ENCODE measurements at places on chromosomes 7 and 10.
A peak's percentile ranks its signal among the peaks of the same experiment; 100 is the strongest.

DNA sequence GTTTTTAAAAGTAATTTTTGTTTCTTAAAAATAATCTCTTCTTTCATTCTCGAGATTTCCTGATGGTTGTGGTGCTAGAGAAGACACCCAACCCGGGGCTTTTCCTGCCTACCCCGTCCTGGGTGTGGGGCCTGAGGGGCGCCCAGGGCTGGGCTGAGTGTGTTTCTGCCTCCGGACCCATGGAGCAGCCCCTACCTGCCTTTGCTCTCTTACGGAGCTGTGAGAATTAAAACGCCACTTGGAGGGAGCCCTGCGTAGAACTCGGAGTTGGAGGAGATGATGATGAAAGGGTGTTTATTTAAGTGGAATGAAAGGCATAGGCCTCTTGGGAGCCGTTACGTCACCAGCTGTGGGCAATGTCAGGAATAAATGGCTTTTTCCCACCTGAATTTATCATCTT, 261.8 kb upstream of the SHH start:
- no peak for DNase-seq

DNA sequence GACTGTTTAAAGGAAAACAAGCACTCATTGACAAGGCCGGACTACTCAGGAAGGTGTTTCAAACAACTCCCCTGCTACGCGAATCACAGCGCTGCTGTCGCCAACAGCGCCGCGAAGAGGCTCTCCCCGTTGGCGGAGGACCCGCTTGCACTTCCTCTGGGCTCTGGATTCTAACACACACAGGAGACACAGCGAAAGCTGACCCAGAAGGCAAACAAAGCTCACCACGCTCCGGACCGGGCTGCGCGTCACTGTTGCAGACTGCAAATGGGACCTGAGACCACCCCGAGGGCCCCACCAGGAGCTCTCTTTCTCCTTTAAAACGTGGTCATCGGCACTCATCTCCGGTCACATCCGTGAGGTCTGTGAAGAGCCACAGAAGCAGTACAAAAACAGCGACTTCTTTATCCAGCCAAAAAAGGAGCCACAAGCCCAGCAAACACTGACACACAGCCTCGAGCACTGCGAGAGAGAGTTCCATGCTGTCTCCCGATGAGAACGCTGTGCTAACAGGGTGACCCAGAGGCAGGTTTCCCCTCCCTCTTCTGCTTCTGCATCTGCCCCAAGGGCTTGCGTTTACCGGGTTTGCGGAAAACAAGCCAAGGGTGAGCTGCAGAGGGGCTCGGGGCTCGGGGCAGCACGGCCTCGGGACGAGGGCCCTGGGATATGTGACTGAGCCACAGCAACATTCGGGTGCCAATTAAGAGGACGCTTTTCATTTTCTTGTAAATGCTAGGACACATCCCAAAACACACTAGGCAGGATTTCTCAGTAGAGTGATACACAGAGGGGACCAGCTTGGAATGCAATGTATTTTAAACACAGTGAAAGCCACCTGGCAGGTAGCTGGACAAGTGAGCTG, 41.3 kb downstream of the AMZ1 start:
- DNase-seq: no peak

DNA sequence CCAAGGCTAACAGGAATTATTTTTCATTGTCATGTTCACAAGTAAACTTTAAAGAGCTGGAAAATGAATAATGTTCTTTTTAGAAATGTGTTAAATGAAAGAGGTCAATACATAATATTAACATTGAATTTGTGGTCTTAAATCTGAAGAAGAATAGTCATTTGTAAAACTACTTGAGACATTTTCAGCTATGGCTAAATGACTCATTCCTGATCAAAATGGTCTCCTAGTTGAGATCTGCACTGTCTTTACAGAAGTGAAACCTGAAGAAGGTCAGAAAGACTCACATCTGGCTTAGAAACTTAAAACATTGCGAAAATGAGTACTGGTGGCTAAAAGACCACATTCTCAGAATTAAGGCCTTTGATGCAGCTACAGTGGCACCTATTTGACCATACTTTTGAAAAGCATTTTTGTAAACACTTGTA, 5.9 kb downstream of the PIK3CG start:
- DNase-seq: no peak

- DNase-seq: no peak
These were observed 152.8 kb downstream of the FOXP2 start for GRCh38 chr7:114567416-114567815.

- peak; percentile 37 for DNase-seq
These were observed 57.7 kb downstream of the NCAPG2 start for GRCh38 chr7:158646766-158647474.
